ENCODE measurements at places on chromosomes 2 and 18. TPM values are rescaled to one million over a fixed set of nuclear protein-coding genes. Genes with fewer than 3 reads are reported as not detected.

Gene IL36A
- not detected for total RNA-seq

Gene TLK1
- 39.5 TPM for total RNA-seq

Gene PTH2R
- total RNA-seq: not detected

DNA sequence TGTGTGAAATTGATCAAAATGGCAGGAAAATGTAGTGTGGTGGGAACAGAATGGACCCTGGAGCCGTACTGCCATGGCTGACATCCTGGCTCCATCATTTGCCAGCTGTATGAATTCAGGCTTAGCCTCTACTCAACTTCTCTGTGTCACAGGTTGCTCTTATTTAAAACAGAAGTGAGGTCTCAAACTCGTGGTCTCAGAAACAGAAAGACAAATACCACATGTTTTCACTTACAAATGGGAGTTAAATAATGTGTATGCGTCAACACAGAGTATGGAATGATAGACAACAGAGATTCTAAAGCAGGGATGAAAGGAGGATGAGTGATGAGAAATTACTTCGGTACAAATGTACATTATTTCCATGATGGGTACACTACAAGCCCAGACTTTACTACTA lies 227.4 kb downstream of the DCC start:
- DNase-seq: no peak

DNA sequence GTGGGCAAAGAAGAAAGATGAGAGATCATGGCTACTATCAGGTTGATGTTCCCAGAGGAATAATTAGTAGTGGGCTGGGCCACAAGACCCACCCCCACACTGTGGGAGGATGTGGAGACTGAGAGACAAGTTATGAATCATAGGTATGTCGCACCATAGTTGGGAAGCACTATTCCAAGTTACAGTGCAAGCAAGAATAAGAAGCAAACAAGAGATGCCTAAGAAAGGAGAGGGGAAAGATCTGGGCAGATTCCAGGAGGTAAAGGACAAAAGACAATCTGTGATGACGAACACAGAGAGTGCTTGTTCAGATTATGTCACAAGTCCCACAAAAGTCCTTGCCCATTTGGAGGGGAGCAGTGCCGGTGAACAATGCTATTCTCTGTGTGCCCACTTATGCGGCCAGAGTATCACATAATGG lies 56.6 kb downstream of the FAM228A start:
- no peak for DNase-seq

- no peak for DNase-seq
These were observed 84.6 kb upstream of the GYPC start for GRCh38 chr2:126571403-126571802.

- DNase-seq: peak; percentile 60
These were observed 213.9 kb downstream of the TFCP2L1 start for GRCh38 chr2:121071034-121071504.

Data from tibial nerve (tissue), 4 donors.